ENCODE measurements at places on chromosomes 1 and 21.

DNA sequence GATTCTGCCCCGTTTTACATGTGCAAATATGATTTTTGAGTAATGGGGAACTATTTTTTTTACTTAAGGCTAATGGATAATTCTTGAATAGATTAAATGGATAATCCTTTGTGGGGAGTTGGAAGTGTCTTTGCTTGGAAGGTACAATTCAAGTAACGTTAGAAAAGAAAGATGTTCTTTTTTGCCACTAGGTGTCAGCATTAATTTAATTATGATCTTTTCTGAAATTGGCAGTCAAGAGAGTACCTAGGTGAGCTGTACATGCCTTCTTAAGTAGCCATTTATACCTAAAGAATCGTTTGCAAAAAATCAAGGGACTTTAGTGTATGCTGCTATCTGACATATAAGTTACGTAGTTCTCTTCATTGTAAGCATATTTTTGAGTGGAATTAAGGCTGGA, 2.2 kb downstream of the FBXO28 start:
- DNase-seq = peak; percentile 44
- H3K27ac ChIP-seq = no peak overlapping the region
- peaks cover 10% of the 10 kb centered on the region for H3K36me3 ChIP-seq
- H3K4me3 ChIP-seq = no peak overlapping the region
- peaks cover 8% of the 10 kb centered on the region for H3K4me1 ChIP-seq

- no peaks in the 10 kb centered on the region for H3K36me3 ChIP-seq
- H3K4me1 ChIP-seq = no peaks in the 10 kb centered on the region
- no peaks in the 10 kb centered on the region for H3K27me3 ChIP-seq
These were observed 28.2 kb downstream of the DNAH14 start for GRCh38 chr1:224957696-224958095.

GRCh38 chr1:237247442-237247841, 205.5 kb downstream of the RYR2 start:
- H3K4me1 ChIP-seq = no peaks in the 10 kb centered on the region
- no peak overlapping the region for H3K27ac ChIP-seq
- H3K4me3 ChIP-seq = no peak overlapping the region
- no peaks in the 10 kb centered on the region for H3K36me3 ChIP-seq
- no peaks in the 10 kb centered on the region for H3K27me3 ChIP-seq
- DNase-seq = no peak

DNA sequence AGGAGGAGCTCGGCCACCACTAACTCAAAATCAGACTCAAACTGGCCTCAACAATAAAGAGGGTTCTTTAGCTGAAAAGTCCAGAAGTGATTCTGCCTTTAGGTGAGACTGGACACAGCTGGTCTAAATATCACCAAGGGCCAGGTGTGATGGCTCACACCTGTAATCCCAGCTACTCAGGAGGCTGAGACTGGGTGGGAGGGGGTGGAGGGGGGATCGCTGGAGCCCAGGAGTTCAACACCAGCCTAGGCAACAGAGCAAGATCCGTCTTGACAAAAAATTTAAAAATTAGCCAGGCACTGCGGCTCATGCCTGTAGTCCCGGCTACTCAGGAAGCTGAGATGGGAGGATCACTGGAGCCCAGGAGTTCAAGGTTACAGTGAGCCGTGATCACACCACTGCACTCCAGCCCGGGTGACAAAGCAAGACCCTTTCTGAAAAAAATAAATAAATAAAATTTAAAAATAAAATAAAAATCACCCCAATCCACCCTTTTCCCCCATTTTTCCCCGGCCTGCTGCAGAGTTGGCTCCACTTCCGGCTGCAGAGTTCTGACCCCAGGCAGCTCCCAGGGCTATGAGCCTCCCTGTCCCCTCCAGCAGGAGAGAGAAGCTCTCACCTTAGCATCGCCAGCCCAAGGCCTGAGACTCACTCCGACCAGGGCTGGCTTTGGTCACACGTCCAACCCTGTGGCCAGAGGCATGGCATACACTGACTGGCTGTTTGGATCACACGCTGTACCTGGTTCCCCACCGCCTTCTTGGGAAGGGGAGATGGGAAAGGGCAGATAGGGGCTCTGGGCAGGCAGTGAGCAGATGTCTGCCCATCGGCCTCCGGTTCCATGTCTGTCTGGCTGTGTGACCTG, 87.3 kb upstream of the IFFO2 start:
- no peaks in the 10 kb centered on the region for H3K27me3 ChIP-seq
- DNase-seq = no peak
- H3K4me1 ChIP-seq = peaks cover 16% of the 10 kb centered on the region
- H3K36me3 ChIP-seq = no peaks in the 10 kb centered on the region

All from SJSA1 (cell line).